ENCODE measurements at places on chromosomes 1 and 21.

- DNase-seq, result no peak
Measured at GRCh38 chr1:111603979-111604378, 15.6 kb upstream of the RAP1A start.

- no peak for DNase-seq
Measured at GRCh38 chr1:29664711-29665110, 428.4 kb downstream of the PTPRU start.

- DNase-seq, result peak; percentile 87
Measured at GRCh38 chr21:16587681-16588375, 858.0 kb downstream of the USP25 start.

DNA sequence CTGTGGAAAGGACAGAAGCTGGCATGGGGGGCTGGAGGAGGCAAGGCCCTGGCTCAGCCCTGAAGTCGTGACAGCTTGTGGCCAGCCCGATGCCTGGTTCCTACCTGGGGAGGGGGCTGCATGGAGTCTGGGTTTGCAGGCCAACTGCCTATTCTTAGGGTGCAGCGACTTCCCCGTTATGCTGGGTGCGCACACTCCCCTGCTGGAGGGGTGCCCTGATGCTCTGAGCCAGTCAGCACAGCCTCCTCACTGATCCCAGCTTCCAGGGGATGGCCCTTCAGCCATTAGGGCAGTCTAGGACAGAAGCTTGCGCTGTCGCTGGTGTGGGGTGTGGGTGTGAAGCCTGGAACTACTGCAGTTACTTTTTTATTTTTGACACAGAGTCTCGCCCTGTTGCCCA is 30.0 kb upstream of the SLC19A1 start:
- DNase-seq, result no peak

GRCh38 chr1:245742896-245743295 is 588.1 kb downstream of the KIF26B start:
- DNase-seq, result peak; percentile 43

DNA sequence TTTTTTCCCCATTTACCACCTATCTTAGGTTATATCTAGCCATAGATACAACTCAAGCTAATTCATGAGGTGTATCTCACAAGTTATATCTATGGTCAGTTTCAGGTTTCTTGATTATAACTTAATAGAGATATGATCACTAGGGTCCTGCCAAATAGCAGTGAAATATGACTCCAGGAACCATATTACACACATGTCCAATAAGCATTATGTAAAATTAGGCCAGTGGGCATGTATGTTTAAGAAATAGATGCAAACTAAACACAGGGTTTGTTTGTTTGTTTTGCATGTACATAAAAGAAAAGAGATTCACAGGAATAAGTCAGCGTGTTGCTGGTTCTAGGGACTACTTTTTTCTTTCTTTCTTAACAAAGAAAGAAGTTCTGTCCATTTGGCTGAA is 112.5 kb upstream of the ST6GALNAC5 start:
- no peak for DNase-seq

- DNase-seq, result peak; percentile 86
Measured at GRCh38 chr1:246482805-246483568, 24.1 kb downstream of the SMYD3 start.

DNA sequence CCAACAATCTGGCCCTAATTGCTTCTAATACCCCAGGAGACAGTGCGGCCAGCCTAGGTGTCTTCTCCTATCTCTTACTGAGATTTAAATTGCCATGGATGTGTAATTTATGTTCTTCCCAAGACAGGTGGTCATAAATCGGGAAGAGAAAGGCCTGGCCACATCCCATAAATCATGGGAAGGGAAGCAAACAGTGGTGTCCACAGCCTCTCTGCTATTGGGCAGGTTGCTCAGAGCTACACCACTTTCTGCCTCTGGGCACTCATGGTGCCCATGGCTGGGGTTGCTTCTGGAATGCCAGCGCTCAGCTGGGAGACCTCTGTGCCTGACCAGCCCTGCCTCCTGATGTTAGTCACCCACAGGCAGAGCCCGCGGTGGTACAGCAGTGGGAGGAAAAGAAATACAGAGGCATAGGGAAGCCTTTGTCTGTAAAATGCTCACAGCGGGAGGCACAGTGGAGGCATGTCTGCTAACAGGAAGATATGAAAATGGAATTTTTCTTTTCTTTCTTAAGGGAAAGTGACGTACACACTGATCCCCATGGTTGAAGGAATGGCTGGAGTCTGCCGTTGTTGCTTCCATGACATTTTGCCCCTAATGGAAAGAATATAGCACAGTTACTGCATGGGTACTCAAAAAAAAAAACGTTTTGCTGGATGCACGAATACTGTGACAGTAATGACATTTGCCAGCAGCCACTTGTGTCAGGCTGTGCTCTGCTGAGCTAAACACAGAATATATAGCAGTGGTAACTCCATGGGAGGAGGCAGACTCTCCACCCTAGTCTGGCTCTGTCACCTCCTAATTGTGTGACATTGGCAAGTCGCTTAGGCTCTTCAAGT is 21.9 kb downstream of the MTARC1 start:
- DNase-seq, result no peak

GRCh38 chr1:163172596-163172995 is 30.1 kb downstream of the RGS5 start:
- no peak for DNase-seq

- DNase-seq, result no peak
Measured at GRCh38 chr1:6953907-6954364, 168.7 kb downstream of the CAMTA1 start.

DNA sequence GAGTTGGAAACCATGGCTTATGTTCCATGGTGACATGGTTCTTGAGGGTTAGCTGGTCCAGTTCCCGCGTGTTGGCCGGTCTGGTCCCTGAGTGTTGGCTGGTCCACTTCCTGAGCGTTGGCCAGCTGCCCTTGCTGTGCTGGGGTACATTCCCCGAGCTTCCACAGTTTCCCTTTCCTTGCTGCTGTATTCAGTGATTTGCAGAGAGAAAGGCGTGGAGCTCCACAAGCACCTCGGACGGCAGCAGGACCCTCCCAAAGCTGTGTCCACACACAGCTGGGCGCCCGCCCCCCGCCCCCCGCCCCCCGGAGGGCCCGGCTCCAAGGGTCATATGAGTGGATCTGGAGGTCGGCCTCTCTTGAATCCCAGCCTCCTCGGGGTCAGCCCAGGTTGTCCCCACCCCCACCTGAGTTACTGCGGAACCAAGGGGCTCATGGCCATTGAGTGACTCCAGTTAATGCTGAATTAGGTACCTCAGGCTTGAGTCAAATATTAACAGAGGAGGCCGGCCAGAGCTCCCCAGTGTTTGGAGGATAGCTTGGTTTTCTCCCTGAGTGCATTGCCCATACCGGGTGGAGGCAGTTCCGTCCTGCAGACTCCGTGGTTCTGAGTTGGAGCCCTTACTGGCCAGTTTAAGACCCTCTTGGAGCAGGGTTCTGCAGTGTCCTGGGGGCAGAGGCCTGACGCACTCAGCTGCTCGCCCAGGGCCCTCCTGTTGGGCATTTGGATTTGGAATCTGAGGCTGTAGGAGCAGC is 18.4 kb downstream of the COL18A1 start:
- DNase-seq, result no peak

GRCh38 chr21:35404247-35404646 is 355.1 kb upstream of the RUNX1 start:
- DNase-seq, result no peak

GRCh38 chr1:82388679-82389078 is 587.9 kb downstream of the ADGRL2 start:
- DNase-seq, result peak; percentile 66

- no peak for DNase-seq
Measured at GRCh38 chr1:61647142-61647541, 77.8 kb downstream of the TM2D1 start.

- DNase-seq, result no peak
Measured at GRCh38 chr1:170073893-170074249, 624 bp downstream of the KIFAP3 start.

DNA sequence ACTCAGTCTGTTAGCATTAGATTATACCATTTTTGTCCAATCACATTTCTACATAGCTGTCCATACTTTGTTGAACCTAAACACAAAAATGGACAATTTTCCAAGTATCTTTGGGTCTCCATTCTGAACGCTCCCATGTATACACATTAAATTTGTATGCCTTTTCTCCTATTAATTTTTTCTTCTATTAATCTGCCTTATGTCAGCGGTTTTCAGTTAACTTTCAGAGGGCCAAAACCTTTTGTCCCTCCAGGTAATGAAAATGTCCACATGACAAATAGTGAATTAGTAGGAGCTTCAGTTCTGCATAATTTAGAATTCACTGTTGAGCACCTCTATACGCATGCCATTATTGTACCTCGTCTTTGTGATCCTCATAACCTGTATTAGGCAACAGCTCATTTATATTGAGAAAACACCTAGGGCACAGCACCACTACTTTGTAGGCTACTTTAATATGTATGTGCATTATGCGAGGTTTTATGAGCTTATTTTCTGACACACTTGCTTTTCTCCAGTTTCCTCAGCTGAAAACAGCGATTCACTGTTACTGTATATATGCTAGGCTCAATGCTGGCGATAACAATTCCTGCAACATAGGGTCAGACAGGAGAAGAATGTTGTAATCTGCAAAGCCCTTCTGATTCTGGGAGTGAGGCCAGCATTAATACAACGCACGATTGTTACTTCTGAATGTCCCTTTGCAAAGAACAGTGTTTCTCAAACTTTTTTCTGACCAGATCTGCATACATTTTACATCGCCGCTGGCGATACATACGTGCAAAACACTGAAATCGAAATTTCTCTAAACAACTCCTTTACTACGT is 1.1 kb upstream of the ABCD3 start:
- DNase-seq, result peak; percentile 91

DNA sequence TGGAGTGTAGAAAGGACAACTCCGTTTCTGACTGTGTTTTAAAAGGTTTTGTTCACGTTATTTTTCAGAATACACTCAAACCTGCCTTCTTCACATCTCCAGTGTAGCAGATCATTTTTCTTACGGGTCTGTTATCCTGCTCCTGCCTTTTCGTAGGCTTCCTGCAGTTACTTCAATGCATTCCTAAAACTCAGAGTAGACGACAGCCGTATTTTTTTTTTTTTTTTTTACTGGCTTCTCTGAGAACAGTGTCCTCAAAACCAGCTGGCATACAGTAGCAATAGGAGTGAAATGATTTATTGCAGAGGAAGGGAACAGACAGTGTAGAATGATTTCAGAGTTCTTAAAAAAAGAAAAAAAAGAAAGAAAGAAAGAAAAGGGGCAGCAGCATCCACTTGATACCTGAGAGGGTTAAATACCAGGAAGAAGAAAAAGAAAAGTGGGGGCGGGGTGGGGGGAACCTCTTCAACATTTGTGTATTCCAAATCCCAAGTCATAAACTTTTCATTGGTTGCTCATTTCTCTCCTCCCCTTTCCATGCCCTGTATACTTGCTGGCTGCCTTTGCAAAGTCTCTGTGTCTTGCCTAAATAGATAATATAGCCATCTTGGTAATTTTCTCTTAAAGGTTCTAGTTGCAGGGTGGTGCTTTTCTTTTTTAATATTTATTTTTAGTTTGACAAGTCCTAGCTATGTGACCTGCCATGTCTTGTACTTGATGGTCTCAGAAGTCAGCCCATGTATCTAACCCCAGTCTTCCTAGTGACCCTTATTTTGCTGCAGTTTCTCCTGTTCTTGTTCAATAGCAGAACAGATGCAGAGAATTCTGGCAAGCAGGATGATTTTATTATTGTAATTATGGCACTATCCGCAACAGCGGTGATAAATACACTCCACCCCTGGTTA is 2.8 kb downstream of the TGFB2 start:
- peak; percentile 83 for DNase-seq

DNA sequence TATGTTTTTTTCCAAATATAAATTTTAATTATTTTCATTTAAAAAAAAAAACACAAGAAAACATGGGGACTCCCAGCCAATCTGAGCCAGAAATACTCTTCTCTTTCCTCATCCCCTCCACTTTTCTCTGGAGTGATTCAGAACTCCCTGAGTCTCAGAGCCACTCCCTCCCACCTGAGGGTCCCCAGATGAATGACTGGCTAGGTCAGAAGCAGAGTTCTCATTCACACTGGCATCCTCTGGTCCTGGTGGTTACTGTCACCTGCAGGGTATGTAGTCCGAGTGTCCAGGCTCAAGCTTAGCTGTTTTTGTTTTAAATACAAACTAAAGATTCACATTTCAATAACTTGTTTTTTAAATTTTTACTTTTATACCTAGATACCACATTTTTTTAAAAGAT is 6.3 kb downstream of the HMGCS2 start:
- DNase-seq, result no peak

- DNase-seq, result peak; percentile 91
Measured at GRCh38 chr1:94067196-94067595, 53.8 kb downstream of the ABCA4 start.

- DNase-seq, result peak; percentile 11
Measured at GRCh38 chr1:46298387-46298786, 5.0 kb downstream of the LRRC41 start.

GRCh38 chr1:77065693-77066342 is 153.4 kb downstream of the PIGK start:
- DNase-seq, result no peak

- no peak for DNase-seq
Measured at GRCh38 chr1:9595156-9595967, 6.7 kb downstream of the TMEM201 start.

DNA sequence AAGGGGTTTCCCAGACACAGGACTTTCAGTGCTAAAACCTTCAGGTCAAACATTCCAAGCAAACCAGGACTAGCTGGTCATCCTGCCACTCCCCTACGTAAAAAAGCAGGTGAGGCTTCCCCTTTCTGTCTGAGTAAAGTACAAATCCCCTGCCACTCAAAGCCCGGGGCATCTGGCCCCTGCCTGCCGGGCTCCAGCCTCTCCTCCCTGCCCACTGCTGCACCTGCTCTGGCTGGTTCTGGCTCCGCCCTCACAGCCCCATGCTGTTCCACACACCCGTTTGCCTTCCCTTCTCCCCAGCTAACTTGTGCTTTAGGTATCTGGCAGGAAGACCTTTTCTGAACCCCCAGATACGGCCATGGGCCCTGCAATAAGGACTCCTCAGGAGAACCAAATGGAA is 23.3 kb upstream of the S100A7 start:
- DNase-seq, result no peak

DNA sequence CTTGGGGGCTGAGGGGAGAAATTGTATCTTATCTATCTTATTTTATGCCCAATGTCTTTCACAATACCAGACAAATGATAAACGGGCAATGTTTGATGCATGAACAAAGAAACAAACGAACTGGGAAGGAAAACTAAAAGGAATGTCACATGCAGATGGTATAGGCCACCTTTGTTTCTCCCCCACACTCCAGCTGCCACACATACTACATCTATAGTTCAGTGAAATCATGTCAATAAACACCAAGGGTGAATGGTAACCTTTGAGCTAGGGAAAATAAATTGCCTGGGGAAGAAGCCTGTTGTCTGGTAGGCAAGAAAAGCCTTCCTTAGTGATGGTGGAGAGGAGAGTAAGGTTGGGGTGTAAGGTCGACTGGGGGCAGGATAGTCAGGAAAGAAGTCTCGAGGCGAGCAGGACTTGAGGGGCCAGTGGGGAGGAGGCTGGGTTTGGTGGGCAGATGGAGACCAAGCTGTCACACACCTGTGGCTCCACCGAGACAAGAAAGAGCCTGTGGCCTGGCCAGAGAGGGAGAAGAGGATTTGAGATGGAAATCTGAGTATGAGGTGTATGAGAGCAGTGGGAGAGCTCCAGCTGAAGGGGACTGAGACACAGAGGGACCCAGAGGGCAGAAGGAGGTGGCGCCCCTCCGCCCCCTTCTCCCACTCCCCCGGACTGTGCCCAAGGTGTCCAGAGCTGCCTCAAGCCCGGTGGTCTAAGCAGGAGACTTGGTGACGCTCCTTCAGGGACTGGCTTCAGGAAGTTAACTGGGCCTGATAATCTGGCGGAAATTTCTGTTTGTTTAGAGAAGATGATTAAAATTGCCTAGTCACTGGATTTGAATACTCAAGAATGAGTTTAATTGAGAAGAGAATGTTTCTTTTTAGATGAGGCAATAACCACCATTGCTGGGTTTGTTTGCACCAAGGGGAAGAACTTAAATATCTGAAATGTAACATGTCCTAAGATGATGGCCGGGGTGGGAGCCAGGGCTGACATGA is 37.3 kb downstream of the ATF3 start:
- no peak for DNase-seq

All from iris pigment epithelial cell (primary cell).